Suppressor macrophage (primary cell): ENCODE measurements at places on chromosomes 1 and 21.

DNA sequence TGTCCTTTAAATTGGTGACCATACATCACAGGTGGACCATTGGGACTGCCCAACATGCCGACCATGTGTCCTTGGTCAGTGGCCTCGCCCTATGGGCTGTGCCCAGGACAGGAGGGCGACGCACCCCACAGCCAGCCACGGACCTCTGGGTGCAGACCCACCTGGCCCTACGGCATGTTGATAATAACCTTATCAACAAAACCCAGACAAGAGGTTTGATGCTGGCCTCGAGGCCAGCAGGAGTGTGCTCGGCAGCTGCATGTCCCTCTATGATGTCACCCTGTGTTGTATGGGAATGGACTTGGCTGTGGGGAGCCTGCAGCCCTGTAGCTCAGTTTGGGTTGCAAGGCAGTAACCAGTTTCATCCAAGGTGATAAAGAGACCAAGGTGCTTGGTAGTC is 32.1 kb downstream of the SLC37A1 start:
- no peak for DNase-seq

DNA sequence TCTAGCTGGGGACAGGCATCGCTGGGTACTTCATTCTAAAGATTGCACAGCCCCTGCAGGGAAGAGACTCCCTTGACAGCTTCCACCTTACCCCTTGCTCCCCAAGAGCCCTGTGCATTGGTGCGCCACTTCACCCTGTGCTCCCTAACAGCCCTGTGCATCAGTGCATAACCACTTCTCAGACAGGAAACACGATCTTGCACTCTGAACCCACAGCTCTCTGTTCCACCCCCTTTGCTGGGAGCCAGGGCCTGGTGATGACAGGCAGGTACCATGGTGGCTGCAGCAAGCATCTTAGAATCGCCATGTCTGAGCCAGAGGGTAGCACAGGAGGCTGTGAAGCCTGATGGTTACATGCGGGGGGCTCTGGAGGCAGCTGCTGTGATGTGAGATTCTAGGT is 5.0 kb downstream of the ALPL start:
- no peak for DNase-seq

GRCh38 chr1:20521960-20522861 is 14.3 kb upstream of the MUL1 start:
- peak; percentile 86 for DNase-seq

DNA sequence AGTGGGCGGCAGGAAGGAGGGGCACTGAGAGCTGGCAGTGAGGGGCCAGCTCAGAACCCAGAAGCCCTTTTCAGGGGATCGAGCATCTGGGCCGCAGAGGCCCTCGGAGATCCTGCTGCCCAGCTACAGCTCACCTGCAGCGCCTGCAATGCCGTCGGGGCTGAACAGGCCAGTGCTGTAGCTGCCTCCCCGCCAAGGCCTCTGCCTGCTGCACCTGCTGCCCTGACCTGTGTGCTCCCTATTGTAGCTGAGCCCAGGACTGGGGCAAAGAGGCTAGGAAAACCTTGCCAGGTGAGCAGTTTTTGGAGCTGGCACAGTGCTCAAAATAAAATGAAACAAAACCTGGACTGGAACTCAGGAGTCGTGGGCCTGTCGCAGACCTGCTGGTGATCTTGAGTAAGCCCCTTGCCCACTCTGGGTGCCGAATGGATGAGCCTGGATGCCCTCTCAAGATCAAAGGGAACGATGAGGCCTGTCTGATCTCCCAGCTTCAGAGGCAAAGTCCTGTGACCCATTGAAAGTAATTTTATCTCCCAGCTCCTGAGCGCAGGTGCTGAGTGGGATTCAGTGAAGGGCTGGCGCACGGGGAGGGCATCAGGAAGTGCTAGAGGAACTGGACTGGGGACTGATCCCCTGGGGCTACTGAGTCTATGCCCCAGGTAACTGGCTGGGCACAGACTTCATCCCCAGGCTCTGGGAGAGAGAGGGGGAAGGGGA is 154.6 kb downstream of the FOXD2 start:
- DNase-seq, result no peak

DNA sequence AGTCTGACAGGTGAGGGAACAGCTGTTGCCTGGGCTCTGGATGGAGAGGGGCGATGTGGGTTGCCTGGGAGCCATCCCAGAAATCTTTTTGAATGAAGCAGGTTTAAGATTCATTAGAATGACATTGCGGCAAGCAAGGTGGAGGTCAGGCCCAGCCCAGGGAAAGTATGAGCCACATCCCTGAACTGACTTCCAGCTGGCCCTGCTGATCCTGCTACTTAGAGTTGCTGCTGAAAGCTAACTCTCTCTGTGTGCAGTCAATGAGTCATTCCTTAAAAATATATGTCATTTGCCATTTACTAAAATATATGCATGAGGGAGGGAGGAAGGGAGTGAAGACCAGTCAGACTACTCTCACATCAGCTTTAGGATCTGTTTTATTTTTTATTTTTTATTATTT is 54.3 kb upstream of the RAB3GAP2 start:
- no peak for DNase-seq

- DNase-seq, result no peak
These were observed at the start of gene HHIPL2 for GRCh38 chr1:222547944-222548671. Gene HHIPL2 (minus strand): TSS chr1:222548104. CDS start chr1:222548044, 60 bp downstream.

DNA sequence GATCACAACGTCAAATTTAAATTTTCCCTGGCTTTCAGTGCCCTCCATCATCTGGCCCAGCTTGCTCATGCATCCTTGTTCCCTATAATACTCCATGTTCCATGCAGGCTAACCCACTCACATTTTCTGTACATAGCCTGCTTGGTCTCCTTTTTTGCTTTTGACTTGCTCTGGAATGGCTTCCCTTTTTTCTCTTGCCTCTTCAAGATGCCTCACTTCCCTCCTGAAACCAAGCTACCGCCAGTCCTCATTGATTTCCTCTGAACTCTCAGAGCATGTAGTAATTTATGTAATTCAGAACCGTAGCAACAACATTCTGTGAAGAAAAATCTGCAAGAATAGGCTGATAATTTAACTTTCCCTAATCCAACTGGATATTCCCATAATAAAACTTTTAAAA is 10.3 kb downstream of the CAP1 start:
- peak; percentile 72 for DNase-seq

- DNase-seq, result no peak
These were observed 40.6 kb downstream of the CAPN2 start for GRCh38 chr1:223752721-223753515.

- no peak for DNase-seq
These were observed 14.1 kb downstream of the PDXK start for GRCh38 chr21:43733060-43733459.

DNA sequence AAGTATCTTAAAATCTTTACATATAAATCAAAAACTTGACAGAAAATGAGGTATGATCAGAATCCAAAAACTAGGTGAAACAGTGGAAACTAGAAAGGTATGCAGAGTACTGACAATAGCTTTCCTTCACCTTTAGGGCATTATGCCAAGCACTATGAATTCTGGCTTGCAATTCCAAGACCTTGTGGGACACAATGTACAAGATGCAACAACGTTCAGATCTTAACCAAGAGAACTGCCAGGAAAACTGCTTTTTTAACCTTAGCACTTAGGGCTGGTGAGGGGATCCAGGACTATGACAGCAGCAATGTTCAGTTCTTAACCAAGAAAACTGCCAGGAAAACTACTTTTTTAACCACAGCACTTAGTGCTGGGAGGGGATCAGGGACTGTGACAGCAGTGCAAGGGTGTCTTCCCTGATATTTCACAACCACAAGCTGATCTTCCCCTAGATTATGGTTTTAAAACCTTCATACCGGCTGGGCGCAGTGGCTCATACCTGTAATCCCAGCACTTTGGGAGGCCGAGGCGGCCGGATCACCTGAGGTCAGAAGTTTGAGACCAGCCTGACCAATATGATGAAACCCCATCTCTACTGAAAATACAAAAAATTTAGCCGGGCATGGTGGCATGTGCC is 22.3 kb downstream of the FOXJ3 start:
- DNase-seq, result no peak

GRCh38 chr21:43910460-43910859 is 45.4 kb downstream of the AGPAT3 start:
- DNase-seq, result no peak

DNA sequence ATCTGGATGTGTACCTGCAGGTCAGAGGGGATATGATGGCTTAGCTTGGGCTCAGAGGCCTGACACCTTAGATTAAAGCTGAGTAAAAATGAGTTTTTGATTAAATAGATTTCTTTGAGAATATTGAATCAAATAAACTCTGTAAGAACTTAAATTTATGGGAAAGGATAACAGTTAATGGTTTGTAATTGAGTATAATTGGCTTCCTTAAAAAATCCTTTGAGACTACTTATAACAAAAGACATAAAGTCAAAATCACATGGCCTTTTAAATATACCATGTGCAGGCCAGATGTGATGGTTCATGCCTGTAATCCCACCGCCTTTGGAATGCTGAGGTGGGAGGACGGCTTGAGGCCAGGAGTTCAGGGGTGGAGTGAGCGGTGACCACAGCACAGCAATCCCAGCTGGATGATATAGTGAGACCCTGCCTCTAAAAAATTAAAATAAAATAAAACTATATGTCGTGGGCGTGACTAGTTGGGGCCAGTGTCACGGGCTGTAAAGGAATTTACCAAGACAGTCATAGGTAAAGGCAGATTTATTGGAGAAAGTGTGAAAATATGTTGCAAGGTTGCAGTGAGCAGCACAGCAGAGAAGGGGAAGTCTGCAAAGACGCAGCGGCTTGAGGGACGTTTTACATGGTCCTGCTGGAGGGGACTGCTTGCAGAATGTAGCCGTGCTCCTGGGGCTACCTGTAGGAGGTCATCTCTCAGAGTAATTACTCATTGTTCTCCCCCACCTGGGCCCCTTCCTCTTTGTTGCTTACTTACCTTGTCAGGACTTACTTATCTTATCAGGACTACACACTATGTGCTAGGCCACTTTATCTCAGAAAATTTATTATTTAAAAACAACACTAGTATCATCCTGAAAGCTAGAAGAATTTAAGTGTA is 122.3 kb downstream of the ZMYM4 start:
- no peak for DNase-seq

- DNase-seq, result peak; percentile 94
These were observed 105.2 kb downstream of the MRPL39 start for GRCh38 chr21:25501996-25502665.

GRCh38 chr1:216562383-216562782 is 139.1 kb upstream of the USH2A start:
- no peak for DNase-seq

DNA sequence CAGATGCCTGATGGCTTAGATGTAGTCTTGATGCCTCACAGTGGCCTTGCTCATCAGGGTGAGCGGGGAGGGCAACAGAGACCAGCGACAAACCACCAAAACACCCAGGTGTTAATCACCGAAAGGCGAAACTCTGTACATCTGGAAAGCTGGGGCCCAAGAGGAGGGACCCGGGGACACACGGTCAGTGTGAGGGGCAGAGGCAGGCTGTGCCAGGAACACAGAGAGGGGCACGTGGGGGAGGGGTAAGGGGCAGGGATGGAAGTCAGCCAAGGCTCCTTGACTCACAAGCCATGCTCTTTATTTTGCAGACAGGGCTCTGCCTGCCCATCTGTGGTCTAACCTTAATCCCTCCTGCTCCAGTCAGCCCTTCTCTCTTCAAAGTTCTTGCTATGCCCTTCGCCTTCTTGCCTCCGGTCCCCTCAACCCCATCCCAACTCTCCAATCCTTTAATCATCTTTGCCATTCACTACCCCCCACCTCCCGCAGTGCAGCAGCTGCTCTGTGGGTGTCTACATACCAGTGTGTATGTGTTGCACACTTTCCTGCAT is 4.3 kb downstream of the MEF2D start:
- DNase-seq, result no peak

DNA sequence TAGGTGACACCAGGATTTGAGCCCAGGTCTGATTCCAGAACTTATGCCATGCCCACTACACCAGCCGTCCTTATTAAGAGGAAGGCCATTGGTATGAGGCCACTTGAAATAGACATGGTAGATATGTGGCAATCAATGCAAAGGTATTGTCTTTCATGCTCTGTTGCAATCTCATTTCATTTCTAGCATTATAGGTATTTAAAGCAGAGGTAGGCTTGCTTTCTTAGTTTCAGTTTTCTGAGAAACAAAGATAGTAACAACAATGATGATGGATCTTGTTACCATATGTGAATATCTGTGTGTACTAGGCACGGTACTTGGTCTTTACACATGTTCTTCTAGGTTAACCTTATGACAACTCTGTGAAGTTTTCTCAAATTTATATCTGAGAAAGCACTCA is 113.1 kb downstream of the FGGY start:
- DNase-seq, result no peak
